ENCODE measurements at places on chromosomes 4 and X.

DNA sequence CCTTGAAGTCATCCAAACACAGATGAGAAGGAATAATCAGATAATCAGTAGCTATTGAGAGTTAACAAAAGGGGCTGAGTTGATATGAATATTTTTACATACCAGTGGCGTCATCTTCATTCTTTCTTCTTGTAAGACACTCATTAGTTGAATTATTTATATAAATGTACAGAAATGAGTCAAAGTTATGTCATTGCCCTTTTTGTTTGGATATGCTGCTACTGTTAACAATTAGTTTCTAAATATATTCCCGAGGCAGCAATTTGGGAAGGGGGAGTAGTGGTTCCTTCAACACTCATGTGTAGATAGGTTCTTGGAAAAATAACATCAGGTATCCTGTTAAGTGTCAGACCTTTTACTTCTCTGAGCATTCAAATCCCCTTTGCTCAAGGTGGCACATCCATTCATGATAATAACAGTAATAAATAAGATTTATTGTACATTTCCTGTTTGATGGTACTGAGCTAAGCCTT is 436.6 kb downstream of the SPRY1 start:
- DNase-seq = no peak

DNA sequence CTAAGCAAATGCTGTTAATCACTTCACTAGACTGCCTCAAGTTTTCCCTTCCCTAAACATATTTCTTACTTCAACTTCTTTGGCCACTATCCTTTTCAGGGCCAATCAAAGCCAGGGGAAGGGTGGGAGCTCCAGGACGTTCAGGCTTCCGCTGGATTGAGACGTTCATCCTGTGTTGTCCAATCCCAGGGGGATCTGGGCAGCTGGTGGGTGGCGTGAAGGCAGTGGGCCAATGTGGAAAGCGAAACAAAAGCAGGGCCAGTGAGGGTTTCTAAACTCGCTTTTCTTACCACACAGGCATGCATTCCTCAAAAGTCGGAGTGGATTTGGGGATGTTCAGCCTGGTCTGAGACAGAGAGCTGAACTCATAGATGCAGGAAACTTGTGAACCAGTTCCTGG is 7.6 kb downstream of the CXCL13 start:
- no peak for DNase-seq

DNA sequence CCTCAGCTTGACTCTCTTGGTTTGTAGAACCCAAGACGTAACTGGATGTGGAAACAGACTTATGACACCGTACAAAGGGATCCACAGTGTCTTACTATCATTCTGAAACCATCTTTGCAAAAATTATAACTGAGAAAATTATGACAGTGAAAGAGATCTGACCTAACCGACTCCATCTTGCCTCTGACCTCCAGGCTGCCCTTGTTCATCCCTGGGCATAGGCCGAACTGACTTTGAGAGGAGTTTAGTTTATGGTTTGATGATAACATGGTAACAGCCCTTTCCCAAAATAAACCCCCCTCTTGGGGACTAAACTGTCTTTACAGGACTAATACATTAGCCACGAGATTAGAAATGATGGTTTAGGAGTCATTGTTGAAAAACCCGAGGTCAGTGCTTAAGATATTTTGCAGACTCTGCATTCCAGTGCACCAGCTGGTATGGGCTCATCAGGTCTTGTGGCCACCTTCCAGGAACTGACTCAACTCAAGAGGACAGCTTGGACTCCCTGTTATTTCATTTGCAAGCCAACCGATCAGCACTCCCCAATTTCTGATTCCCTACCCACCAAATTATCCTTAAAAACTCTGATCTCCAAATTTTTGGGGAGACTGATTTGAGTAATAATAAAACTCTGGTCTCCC is 49.6 kb downstream of the CASP3 start:
- DNase-seq = no peak

- no peak for DNase-seq
Measured at GRCh38 chr4:141640696-141641095, 4.3 kb downstream of the IL15 start.

GRCh38 chr4:174198828-174199227 is 84.6 kb downstream of the FBXO8 start:
- DNase-seq = no peak

GRCh38 chr4:15366721-15367120 is 61.1 kb upstream of the C1QTNF7 start:
- DNase-seq = no peak

GRCh38 chr4:25504932-25505636 is 128.0 kb downstream of the ANAPC4 start:
- DNase-seq = no peak

DNA sequence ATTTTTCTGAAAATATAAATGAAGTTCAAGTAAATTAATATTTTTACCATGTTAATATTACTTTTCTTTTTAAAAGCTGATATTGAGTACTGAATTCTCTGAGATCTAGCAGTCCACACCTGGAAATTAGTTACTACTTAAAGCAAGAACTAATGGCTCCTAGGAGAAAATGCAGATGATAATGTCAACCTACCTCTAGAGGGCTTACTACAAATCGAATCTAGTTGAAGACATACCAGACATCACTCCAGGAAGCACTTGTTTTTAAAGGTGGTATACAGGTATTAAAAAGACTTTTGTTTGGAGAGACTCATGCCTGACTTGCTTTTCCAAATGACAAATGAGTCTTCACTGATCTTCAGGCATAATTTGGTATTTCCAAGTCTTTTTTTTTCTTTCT is 516.4 kb upstream of the BOD1L1 start:
- peak; percentile 41 for DNase-seq

- DNase-seq = no peak
Measured at GRCh38 chr4:75736862-75737261, 12.5 kb downstream of the USO1 start.

- no peak for DNase-seq
Measured at GRCh38 chr4:147638942-147639341, 21.7 kb downstream of the TMEM184C start.

GRCh38 chrX:153672531-153673427 is 834 bp downstream of the PNCK start:
- no peak for DNase-seq

- no peak for DNase-seq
Measured at GRCh38 chrX:130984782-130985181, 73.4 kb upstream of the ARHGAP36 start.

- DNase-seq = no peak
Measured at GRCh38 chr4:137519406-137519805, 12.9 kb downstream of the PCDH18 start.

DNA sequence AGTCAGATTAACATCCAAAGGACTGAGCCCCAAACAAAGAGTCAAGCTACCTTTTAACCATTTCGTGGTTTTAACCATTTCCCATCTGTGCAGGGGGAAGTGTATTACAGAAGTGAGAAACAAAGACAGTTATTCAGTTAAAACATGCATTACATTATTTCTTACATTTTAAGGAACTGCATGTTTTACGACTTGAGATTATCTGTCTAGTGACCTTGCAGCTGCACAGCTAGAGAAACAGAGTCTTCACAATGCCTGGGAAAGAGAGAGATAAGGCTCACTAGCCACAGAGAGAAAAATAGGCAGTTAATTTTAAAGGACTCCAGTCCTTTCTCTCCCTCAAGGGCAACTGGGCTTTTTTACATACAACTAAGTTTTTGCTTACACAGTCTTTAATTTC is 48.7 kb upstream of the KLHL4 start:
- DNase-seq = no peak

GRCh38 chrX:155893521-155893920 is 12.4 kb downstream of the VAMP7 start:
- no peak for DNase-seq

DNA sequence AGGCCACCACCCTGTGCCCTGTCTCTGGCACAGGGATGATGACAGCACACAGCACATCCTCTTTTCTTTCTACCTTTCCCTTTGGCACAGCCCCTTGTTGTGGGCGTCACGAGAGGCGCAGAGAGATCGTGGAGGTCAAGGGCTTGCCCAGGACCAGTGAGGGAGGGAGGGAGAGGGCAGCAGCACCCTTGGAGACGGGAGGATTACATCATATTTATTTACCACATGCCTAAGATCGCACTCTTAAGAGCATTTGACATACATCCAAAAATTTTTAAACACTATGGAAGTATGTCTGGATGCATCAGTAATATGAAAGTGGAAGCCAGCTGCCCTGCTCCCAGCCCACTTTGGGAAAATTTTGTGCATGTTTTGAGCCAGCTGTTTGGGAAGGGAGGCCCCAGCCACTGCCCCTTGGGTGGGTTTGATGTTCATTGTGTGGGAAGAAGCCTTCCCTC is 12.7 kb downstream of the WFS1 start:
- no peak for DNase-seq

GRCh38 chrX:97234471-97235081 is 350.9 kb downstream of the RPA4 start:
- no peak for DNase-seq

DNA sequence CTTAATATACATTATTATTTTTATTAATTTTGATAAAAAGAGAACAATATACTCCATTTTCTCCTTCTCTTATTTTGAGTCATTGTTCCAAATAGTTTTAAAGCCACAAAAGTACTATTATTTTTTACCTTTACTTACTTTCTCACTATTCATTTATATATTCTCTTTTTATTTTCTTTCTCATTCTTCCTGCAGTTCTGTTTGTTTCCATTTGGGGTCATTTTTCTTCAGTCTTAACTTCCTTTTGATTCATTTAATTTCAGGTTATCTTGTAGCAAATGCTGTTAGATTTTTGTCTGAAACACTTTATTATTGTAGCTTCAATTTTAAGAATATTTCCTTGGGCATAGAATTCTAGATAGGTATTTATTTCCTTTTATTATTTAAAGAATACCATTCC is 438.6 kb upstream of the EPHA5 start:
- DNase-seq = peak; percentile 3

DNA sequence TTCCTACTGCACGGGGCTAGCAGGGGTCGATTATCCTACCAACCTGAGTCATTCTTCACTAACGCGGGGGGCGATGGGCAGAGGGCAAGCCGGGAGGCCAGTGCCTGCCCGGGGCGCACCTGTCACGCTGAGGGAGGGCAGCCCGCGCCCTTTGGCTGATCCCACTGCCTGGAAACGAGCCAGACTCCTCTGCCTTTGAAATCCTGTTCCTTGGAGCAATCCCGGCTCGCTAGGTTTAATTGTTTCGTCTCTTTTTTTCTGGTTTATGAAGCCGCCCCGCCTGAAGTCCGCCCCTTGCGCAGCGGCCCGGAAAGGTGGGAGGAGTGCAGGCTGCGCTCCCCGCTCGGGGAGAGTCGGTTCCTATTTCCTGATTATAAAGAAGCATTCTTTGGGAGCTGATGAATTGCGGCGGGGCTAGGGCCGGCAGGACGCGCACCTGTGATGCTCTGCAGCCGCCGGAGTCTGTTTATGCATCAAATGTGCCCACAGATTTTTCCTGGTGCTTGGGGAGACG is 484.2 kb downstream of the BCOR start:
- DNase-seq = peak; percentile 64

GRCh38 chr4:173746424-173746823 is 216.4 kb upstream of the HAND2 start:
- DNase-seq = no peak

DNA sequence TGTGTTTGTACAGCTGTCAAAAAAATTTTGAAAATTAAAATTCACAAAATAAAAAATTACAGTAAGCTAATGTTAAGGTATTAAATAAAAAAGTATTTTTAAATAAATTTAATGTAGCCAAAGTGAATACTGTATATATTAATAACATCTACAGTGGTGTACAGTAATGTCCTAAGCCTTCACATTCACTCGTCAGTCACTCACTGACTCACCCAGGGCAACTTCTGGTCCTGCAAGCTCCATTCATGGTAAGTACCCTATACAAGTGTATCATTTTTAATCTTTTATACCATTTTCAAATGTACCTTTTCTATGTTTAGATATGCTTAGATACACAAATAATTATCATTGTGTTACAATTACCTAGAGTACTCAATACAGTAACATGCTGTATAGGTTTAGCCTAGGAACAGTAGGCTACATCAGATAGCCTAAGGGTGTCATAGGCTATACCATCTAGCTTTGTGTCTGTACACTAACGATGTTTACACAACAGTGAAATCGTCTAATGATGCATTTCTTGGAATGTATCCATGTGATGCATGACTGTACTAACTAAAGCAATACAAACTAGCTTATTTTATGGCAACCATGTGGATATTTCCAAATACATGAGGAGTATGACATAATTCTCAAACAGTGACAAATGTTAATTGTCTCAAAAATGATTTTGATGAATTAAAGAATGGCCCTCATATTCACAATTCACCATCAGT is 13.7 kb downstream of the DDX60 start:
- DNase-seq = no peak

GRCh38 chr4:38328989-38329729 is 334.8 kb upstream of the KLF3 start:
- DNase-seq = no peak

GRCh38 chr4:10197952-10198351 is 81.4 kb upstream of the WDR1 start:
- DNase-seq = no peak

DNA sequence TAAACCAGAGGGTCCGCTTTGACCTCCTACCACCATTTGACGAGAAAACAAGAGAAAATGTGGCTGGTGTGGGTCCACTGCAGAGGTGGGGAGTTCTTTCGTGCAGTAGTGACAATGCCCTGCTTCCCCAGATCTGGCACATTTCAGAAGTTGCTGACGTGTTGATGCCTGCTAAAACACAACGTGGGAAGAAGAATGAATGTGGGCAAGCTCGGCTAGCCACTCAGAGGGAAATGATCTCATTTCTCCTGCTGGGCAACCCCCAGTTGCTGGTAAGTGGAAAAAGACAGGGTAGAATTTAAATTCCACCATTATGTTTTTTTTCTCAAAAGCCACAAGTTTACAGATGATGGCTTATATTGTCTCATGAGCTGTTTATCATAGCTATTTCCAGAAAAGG is 77.9 kb downstream of the LUZP4 start:
- no peak for DNase-seq

GRCh38 chr4:20253283-20253734 is 1.6 kb downstream of the SLIT2 start:
- DNase-seq = peak; percentile 21

DNA sequence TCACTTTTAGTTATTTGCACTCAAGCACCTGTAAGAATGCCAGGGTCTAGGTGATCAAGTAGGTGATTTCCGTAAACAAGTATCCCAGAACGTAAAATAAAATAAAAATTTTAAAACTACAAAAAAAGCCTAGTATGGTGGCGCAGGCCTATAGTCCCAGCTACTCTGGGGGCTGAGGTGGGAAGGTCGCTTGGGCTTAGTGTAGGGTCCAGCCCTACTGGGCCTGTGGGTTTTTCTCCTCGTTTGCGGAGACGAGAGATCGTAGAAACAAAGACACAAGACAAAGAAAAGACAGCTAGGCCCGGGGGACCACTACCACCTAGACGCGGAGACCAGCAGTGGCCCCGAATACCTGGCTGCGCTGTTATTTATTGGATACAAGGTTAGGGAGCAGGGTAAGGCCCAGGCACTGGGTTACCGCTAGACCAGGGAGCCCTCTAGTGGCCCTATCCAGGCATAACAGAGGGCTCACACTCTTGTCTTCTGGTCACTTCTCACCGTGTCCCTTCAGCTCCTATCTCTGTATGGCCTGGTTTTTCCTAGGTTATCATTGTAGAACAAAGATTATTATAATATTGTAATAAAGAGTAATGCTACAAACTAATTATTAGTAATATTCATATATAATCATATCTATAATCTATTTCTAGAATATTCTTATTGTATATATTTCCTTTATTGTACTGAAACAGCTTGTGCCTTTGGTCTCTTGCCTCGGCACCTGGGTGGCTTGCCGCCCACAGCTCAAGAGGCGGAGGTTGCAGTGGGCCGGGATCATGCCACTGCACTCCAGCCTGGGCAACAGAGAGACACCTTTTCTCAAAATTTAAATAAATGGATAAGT is 38.4 kb downstream of the SAGE1 start:
- peak; percentile 76 for DNase-seq

GRCh38 chr4:2886161-2886560 is 42.5 kb downstream of the ADD1 start:
- no peak for DNase-seq

GRCh38 chr4:118345813-118346212 is 7.0 kb downstream of the PRSS12 start:
- DNase-seq = no peak

Measured in GM23338 (cell line).